ENCODE measurements at places on chromosomes 2 and 18.

GRCh38 chr2:41759880-41760279, 287.9 kb upstream of the PKDCC start:
- DNase-seq: no peak

DNA sequence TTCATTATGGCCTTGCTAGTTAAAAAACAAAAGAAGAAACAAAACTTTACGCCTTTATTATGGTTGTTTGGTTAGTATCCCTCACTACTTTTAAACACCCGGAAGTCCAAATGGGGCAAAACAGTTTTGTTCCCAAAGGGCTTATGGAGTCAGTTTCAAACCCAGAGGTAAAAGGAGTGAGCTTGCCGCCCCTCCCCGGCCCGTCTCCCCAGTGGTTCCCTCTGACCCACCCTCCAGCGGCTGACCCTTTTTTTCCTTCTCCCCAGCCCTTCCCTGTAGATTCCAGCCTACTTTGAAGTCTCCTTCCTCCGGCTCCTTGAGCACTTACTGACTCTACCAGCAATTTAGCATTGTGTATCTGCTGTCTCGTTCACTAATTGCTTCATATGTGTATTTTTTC, 209.2 kb downstream of the ICOS start:
- DNase-seq: no peak

DNA sequence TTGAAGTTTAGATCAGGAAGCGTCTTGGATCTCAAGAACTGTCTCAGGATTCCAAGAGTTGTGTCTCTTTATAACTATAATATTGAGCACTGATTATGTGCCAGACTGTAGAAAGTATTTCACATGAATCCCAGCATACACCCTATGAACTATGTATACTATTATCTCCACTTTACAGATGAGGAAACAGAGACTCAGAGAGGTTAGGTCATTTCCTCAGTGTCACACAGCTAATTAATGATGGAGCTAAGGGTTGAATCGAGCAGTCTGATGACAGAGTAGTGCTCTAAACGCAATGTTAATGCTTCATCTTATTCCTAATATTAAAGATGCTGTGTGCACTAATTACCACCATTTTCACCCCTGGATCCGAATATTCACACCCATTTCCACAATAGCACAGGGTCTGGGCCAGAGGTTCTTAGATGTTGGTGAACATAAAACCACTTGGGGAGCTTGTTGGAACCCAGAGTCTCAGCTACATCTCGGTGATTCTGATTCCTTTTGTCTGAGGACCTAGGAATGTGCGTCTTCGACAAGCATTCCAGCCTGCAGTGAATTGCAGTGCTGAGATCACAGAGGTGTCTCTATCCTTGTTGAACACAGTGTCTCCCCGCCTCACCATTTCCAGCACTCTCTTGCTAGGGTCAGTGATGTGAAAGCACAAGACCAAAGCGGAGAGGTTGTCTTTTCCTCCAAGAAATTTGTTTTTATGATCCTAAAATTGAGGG, 213.8 kb downstream of the SP3 start:
- DNase-seq: no peak

DNA sequence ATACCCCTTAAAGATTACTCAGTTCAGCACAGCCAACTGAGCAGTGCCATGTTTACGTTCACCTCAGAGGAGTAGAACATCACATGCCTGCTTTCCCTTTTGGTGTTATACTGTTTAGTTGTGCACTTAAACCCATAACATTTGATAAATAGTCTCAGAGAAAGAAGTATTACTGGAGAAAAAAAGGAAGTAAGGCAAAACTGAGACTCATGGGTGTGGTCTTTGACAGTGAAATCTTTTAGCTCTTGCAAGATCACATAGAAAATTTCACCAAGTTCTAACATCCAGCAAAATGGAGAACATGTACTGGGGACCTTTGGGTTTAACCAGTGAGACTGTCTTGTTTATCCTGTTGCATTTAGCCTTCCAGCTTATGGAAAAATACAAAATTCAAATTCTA, 5.6 kb downstream of the TANK start:
- DNase-seq: no peak

GRCh38 chr2:38551746-38552145, 51.0 kb downstream of the HNRNPLL start:
- DNase-seq: no peak

GRCh38 chr2:61536180-61536571, 2.0 kb downstream of the XPO1 start:
- DNase-seq: peak; percentile 39

GRCh38 chr2:149068225-149068995, 29.9 kb downstream of the LYPD6B start:
- DNase-seq: no peak

DNA sequence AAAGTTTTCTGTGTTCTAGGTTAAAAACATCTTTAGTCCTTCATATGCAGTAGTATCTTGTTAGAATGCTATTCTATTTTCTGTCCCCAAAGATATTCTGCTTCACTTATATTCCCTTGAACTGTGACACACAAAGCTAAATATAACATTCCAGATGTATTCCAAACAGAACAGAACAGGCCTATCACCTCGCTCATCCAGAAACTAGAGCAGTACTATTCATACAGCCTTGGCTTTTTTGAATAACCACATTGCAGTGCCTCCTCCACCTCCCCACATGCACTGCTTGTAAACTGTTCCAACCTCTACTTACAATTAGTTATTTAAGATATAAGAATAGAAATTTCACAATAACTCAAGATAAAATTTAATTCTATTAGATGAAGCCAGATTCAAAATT, 196.8 kb downstream of the EXOC6B start:
- no peak for DNase-seq

DNA sequence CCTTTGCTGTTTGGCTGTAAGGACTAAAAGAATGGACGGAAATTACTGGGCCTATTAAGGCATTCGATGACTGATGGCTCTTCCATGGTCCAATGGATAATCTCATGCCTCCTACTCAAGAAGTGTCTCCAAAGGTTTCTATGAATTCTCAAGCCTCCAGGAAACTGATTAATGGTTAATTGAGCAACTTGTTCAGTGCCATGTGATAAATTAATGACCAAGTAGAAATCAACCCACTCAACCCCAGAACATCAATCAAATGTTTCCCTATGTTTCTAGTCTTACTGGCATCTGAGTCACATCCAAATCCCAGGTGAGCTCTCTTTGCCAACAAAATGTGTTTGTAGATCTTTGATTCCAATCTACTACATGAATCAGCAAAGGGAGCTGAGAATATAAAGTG, 103.6 kb downstream of the NXPH2 start:
- no peak for DNase-seq

Measured in A172 (cell line).